ENCODE measurements at places on chromosomes 6 and 20. TPM values are rescaled to one million over a fixed set of nuclear protein-coding genes. Genes with fewer than 3 reads are reported as not detected.

DNA sequence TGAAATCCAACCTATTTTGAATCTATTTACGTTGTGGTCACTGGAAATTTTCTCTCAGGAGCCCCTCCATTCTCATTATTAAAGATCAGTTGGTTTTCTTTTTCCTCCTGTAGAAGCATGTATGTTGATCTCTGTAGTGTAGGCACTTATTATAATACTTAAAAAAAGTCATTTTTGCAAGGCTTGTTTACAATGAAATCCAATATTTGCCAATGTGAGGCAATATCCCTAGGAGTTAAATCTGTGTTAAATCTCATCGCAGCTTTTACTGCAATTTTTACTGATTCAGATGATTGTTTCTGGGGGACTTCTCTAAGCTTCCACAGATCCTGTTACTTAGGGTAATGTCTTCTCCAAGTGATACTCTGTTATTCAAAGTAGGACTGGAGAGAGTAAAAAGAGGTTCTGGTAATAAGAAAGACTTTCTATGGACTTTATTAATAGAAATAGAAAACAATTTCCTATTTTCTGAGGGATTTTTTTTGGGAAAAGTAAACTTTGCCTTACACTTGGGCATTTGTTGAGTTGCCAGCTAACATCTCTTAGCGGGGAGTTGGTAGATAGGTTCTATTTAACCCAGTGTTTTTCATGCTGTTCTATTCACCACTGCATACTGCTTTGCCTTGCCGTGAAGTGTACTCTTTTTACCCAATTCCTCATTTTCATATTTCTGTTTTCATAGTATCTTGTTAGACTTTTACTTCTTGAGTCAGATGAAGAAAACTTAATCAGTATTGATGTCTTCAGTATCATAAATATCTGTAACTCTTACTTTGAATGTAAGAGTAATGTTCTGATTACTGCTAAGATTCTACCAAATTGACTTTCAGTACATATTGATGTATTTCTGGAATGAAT lies 48.6 kb downstream of the CDKAL1 start:
- no peak for DNase-seq

DNA sequence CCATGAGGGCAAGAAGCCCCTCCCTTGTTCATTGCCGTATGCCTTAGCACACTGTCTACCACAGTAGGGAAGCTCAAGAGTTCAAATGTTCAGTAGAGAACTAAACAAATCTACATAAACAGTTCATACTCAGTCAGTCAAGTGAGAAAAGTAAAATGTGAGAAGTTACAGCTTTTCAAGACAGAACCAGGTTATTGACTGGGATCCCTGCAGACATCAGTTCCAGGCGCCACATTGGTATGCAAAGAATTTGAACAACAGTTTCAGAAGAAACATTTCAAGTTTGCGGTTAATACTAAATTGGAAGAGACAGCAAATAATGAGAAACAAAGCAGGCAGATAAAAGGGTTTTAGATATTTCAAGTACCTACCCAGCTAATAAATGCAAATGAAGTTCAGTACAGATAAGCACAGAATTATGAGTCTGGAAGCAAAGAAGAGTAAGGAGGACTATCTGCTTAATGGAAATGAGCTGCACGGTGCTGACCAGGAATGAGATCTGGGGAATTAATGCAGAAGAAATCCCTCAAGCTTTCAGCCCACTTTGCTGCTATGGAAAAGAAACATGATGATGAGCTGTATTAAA lies 246.2 kb downstream of the HACE1 start:
- DNase-seq: no peak

GRCh38 chr20:29873946-29874345 lies 1383.5 kb upstream of the DEFB115 start:
- DNase-seq: peak; percentile 46

DNA sequence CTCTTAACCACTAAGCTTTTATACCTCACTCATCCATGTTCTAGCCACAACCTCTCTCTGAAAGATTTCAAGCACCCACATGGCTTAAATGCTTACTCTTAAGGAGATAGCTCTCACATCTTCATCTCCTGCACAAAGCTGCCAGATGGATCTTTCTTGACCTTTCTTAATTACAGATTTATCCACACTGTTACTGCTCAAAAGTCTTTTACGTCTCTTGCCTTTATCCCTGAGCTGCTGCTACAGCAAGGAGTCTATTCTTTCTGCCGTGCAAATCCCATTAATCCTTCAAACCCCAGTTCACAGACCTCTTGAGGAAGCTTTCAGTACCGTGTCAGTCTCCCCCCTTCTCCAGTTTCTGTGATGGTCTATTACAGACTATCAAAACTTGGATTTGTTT lies 54.6 kb downstream of the B4GALT5 start:
- DNase-seq: no peak

DNA sequence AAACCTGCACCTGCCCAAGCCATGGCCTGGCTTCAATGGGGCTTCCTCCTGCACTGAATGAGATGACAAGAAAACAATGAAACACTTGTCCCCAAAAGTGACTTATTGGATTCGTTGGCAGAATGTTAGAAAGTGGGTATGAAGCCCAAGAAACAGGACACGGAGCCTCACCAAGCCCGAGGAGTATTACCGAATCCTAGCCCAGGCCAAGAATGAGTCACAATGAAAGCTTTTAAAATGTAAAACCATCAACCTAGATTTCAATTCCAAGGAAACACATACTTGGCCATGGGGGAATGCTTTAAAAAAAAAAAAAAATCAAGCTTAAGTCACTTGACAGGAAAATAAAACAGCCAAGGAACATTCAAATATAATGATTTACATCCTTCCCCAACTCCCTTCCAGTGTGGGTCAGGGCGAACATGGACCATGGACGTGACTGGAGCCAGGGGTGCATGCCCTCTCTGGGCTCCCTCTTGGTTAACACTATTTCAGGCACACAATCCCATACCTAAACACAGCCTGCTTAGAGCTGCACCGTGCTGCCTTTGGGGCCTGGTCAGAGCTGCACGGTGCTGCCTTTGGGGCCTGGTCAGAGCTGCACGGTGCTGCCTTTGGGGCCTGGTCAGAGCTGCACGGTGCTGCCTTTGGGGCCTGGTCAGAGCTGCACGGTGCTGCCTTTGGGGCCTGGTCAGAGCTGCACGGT lies 3.1 kb upstream of the STX16 start:
- peak; percentile 59 for DNase-seq

DNA sequence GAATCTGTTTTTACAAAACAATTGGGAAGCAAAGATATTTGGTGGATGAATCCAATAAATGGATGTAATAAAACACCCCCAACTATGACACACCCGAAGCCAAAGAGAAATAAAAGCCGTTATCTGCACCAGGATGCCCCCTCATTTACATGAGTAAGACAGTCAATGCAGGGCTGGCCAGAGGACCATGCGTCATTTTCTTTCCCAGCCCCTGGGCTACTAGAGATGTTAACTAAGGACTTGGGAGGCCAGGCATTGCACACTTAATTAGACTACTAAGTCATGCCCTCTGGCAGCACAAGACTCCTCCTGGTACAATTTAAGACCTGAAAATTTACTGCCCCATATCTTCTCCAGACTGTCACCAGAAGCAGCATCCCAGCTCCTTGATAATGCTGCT lies 3.2 kb downstream of the LEMD2 start:
- DNase-seq: no peak

GRCh38 chr6:155313602-155314091 lies 637 bp downstream of the TFB1M start:
- DNase-seq: no peak

DNA sequence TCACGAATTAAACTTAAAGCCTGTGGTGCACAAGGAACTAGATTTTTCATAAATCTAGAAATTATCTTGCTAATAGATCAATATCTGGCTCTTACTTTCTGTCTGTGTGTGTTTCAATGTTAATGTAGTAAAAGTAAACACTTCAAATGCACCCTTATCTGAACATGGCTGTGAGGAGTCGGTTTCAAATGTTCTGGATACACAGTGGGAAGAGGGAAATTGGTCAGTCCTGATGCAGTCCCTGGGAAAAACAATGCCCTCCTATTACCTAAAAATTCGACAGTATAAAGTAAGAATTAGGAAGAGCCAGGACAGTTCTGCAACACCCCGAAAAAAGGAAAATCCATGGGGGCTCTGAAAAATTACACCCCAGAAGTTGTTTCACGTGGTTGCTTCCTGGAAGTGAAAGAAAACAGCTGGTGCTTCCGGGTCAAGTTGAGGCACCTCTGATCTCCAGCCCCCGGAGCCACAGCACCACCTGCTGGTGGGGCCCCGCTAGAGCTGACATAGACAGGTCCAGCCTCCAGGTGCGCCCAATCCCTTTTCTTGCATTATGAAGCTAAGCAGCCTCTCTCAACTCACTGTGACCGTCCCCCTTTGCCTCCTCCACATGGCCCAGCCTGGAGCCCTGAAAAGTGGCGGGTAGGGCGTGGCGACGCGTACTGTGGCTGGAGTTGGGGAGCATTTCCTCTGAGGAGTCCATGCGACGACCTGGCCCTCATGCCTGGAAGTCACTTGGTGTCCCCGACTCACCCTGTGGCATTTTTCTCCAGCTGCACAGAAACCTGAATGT lies 8.3 kb downstream of the SEMG2 start:
- peak; percentile 31 for DNase-seq

DNA sequence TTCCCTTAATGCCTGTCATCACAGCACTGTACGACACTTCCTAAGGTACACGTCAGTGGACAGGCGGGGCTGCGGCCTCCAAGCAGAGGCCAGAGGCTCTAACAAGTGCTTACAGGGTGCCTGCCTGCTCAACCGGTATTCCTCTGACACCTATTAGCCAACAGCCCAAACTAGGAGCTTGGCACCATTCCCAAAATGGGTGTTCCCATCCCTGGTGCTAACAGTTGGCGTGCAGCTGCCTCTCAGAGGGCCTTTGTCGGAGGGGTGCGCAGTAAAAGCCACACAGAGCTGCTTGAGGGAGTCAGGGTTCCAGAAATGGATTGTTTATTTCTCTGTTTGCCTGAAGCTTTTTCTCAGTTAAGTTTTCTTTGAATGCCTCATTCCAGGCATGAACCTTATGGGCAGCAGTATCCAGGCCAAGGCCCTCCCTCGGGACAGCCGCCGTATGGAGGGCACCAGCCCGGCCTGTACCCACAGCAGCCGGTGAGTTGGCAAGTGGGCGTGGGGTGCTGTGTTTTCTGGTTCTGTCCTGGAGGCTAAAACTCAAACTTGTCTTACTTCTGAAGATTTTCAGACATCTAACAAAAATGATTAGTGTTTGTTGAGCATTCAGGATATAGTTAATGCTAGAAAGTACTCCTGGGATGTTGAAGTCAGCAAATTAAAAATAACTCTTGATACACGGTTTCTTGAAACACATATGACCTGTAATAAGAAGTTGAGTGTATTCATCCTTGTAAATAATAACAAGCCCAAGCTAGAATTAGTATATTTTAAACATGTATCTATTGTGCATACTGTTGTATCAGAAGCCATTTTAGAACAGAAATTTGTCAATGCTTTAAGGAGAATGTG lies 124.7 kb downstream of the TMEM242 start:
- DNase-seq: no peak

GRCh38 chr6:124203101-124203811 lies 399.6 kb downstream of the NKAIN2 start:
- no peak for DNase-seq

EFCAB8 gene
- not detected for total RNA-seq

ADTRP gene
- total RNA-seq: 1.5 TPM

GTSF1L gene
- total RNA-seq: not detected

GLP1R gene
- total RNA-seq: not detected

LTA gene
- total RNA-seq: not detected

SMLR1 gene
- not detected for total RNA-seq

Measured in MG63 (cell line).